ENCODE measurements at places on chromosomes 4 and X.

DNA sequence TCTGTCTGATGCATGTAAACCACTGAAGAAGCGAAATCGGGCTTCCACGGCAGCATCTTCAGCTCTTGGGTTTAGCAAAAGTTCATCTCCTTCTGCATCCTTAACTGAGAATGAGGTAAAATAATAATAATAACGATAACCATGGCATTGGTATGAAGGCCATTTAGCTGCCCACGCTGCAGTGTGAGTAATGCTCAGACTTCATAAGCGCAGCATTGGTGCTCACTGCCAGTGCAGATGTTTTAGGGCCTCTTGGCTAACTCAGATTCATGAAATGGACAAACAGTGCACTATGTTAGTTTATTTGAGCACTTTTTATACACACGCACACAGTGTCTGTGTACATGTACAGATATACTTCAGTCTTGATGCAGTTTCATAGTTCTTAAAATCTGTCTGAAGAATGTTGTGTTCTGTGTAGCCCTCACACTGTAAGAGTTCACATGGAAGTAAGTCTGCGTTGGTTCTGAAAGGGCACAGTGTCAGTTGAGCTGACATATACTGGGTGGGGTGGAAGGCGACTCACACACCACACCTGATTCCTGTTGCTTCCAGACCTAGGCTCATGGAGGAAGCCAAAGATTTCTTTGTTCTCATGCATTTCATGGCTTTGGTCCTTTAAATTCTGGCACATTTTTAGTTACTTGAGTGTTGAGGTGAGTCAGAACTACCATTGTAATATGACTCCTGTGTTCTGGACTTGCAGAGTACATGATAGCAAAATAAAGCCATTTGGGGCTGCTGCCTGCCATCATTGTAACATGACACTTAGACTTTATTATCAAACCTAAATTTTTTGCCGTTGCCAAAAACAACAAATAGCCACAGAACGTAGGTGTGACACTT, 68.7 kb downstream of the NSD2 start:
- no peak for DNase-seq

DNA sequence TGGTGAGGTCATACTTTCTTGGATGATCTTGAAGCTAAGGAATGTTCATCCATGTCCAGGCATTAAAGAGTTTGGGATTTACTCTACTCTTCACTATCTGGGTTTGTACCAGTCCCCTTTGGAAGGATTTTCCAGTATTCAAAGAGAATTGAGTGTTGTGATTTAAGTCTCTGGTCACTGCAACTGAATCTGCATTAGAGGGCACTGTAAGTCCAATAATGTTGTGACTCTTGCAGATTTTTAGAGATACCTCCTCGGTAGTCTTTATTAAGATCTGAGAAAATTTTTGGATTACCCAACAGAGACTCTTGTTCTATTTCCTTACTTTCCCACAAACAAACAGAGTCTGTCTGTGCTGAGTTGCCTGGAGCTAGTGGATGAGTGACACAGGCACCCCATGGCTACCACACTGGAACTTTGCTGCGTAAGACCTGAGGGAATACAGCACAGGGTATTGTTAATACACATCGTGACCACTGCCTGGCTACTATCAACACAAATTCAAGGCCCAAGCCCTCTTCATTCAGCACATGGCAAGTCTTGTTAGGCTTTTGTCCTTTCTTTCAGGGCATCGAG, 357.1 kb upstream of the KLHL4 start:
- DNase-seq: no peak

DNA sequence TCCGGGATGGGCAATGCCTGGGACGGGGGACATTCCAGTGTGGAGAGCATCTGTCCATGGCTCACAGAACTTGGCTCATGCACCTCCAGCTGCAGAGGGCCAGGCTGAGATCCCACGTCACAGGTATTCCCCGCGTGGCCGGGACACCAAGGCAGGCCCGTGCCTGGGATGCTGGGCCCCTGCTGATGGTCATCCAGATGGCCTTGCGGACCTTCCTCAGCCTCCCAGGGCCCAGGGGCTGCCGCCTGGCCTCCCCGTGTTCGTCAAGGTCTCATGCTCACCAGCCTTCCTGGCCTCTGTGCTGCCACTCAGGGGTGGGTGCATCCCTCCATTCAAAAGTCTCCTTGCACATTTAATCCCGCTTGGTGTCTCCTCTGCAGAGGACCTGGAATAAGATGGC, 40.9 kb upstream of the LRPAP1 start:
- DNase-seq: no peak

GRCh38 chr4:166034965-166035364, 161.9 kb downstream of the TLL1 start:
- no peak for DNase-seq

DNA sequence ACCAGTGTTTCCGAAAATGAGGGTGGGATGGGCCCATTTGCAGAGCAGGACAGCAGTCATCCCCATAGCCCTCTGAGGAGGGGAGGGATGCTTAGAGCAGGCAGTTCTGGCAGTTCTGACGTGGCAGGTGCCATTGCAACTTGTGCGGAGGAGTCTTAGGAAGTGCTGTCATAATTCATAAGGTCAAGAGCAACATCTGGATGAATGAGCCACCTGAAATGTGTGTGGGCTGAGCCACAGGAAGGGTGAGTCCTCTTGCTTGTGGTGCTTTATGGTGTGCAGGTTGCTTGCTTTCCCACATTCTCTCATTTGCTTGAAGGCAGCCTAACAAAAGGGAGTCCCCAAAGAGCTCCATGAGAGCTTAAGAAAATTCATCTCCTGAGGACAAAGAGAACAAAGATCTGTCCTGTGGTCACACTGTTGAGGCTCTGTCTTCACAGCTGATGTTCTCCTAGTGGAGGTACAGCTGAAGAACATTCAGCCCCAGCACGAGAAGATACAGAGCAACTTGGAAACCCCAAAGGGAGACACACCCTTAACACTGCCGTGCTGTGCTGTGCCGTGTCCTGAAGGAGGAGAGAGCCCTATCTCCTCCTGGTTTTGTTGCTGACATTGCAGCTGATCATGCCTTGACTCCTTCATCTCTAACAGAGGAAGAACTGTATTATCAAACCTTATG, 60.3 kb downstream of the DLG3 start:
- no peak for DNase-seq

DNA sequence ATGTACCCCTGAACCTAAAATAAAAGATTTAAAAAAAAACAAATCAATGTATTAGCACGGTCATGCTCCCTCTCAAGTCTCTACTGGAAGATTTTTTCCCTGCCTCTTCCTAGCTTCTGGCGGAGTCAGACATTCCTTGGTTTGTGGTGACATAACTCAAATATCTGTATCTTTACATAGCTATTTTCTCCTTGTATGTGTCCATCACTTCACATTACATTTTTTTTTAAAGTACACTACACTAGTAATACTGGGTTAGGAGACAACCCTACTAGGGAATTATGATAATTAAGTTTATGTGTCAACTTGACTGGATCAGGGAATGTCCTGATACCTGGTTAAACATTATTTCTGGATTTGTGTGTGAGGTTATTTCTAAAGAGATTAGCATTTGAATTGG, 1197.9 kb downstream of the TECRL start:
- DNase-seq: no peak

Measured in activated CD8-positive, alpha-beta memory T cell treated with anti-CD3 and anti-CD28 coated beads for 48 hours (primary cell).